ENCODE measurements at places on chromosomes 11 and 22.
A peak's percentile ranks its signal among the peaks of the same experiment; 100 is the strongest.

DNA sequence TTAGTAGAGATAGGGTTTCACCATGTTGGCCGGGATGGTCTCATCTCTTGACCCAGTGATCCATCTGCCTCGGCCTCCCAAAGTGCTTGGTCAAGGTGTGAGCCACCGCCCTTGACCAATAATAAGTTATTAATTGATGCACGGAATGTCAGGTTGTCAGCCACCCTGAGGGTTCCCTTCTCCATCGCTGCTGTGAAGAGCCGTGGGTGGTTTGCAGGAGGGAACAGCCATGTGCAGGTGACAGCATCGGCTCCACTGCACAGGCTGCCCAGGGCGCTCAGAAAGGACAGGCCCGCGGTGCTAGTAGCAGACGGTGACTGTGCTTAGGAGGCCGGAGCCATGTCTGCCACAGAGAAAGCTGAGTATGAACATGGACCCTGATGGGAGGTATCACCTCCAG is 814.0 kb downstream of the BRD1 start:
- DNase-seq = no peak

- no peak for DNase-seq
Observed at GRCh38 chr22:39959640-39960447, at the start of gene TMA7B. TMA7B (plus strand) TSS chr22:39960397; CDS start chr22:39964375, 3,978 bp downstream.

- DNase-seq = no peak
Observed at GRCh38 chr11:59218893-59219292, 6.2 kb upstream of the MPEG1 start.

DNA sequence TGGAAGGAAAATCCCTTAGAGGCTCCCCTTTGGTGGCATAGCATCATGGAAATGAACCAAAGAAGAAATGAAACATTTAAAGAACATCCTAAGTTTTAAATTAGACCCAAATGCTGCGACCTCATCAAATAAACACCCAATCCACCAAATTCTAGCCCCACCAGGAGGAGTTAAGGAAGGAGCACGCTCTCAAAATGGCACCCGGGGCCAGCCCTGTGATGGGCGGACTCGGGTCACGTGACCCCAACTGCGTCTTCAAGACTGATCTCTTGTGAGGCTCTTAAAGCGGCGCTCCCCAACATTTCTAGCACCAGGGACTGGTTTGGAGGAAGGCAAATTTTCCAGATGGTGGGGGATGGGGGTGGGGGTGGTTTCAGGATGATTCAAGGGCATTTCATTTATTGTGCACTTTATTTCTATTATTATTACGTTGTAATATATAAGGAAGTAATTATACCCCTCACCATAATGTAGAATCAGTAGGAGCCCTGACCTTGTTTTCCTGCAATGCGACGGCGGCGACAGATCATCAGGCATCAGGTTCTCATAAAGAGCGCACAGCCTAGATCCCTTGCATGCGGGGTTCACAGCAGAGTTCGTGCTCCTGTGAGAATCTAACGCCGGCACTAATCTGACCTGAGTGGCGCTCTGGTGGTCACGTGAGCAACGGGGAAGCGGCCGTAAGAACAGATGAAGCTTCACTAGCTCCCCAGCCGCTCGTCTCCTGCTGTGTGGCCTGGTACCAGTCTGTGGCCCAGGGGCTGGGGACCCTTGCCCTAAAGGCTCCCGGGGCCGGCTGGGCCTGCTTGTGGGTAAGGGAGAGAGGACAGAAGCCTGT is 90.6 kb upstream of the SLC22A12 start:
- DNase-seq = no peak

GRCh38 chr11:42837994-42838393 is 473.8 kb upstream of the API5 start:
- DNase-seq = no peak

- no peak for DNase-seq
Observed at GRCh38 chr11:86663761-86664160, 8.7 kb downstream of the ME3 start.

DNA sequence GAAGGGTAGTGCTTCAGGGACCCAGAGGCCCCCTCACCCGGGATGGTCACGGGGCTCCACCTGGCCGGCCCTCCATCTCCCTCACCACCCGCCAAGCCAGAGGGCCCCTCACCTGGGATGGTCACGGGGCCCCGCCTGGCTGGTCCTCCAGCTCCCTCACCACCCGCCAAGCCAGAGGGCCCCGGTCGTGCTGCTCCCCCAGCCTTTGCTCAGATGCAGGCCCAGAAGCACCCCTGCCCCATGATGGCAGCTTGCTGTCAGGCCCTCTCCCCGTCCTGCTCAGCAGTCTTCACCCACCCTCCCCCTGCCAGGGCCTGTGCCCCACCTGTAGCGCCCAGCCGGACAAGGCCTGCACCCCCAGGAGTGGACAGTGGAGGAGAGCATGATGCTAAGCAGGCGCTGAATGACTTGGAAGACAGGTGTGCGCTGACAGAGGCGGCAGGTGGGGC is 7.3 kb downstream of the DENND6B start:
- no peak for DNase-seq

DNA sequence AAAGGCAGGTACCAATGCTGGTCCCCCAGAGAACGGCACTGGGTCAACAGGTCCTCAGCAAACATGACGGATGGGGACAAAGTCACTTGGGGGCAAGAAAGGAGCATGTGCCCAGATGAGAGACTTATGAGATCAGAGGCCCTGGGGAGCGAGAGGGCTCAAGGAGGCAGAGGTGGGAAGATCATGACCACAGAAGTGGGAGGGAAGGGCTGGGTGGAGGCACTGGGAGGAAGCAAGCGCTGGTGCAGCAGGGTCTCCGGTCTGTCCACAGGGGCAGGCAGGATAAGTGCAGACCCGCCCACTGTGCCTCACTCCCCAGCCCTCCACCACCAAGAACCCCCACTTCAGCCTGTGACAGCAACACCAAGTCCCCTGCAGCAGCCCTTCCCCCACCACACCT is 10.9 kb downstream of the ELFN2 start:
- no peak for DNase-seq

DNA sequence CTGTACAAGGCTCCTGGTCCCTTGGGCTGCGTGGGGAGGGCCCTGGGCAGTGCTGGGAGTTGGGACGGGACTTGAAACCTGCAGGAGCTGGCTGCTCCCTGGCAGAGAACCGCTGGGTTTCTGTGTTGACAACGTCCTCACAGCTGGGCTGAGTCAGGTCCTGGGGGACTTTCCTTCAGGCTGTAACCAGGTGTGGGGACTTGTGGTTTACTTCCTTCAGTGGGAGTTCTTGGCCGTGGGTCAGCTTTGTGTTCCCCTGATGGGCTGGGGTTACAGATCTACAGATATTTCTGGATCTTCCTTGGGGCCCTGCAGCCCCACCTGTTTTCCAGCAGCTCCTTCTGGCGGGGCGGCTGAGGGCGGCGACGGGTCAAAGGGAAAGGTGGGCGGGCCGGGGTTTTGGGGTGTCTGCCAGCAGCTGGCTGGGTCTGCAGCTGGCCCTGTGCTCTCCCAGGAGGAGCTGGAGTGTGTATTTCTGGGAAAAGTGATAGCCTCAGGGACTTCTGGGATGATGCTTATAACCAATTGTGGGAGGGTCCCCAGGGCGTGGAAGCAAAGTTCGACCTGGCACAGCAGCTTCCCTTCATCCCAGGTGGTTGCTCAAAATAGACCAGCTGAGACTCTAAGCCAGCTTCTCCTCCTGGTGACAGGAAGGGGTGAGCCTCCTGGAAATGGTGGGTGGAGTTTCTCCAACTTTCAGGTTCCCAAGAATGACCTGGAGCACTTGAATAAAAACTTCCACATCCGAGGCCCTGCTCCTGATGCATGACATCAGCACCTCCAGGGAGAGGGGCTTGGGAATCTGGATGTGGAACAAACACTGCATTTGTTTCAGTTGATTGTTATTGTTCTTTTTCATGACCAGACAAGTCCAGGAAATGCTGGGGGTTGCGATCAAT is 19.1 kb downstream of the ST14 start:
- DNase-seq = peak; percentile 49

- no peak for DNase-seq
Observed at GRCh38 chr22:22813126-22814075, 74.2 kb upstream of the IGLL5 start.

GRCh38 chr11:30583476-30584280 is 2.5 kb downstream of the MPPED2 start:
- no peak for DNase-seq

GRCh38 chr22:16949561-16949960 is 58.5 kb downstream of the GAB4 start:
- DNase-seq = no peak

- no peak for DNase-seq
Observed at GRCh38 chr11:60504219-60504905, 10.8 kb upstream of the MS4A13 start.

DNA sequence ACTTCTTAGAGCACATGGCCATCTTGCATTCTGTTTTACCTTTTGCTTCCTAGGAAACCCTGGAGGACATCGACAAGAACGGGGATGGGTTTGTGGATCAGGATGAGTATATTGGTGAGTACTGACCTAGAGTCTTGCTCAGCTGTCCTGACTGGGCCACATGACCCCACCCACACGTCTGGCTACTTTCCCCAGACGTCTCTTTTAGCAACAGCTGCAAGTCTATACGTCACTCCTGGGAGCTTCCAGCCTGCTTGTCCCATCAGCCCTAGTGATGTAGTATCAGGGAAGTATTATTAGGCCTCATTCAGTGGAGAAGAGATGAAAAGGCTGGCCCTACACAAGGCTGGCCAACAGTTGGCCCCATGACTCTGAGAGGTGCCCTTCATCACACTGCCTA is 9.6 kb downstream of the RCN1 start:
- no peak for DNase-seq

DNA sequence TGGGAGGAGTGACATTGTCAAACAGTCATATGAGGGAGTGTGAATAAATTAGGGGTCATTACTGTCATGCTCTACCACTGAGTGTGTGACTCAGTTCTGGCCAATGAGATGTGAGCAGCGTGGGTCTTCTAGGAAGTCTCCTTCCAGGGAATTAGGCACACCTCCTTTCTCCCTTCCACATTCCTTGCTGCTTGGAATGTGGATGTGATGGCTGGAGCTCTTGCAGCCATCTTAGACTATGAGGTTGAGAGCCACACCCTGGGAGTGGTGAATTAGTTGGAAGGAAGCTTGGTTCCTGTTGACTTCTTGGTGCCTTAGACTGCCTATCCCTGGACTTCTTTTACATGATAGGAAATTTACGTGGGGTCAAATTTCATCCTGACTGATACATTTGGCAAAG is 36.5 kb upstream of the SMIM38 start:
- no peak for DNase-seq

GRCh38 chr11:74255741-74256375 is 55.6 kb downstream of the P4HA3 start:
- peak; percentile 37 for DNase-seq

DNA sequence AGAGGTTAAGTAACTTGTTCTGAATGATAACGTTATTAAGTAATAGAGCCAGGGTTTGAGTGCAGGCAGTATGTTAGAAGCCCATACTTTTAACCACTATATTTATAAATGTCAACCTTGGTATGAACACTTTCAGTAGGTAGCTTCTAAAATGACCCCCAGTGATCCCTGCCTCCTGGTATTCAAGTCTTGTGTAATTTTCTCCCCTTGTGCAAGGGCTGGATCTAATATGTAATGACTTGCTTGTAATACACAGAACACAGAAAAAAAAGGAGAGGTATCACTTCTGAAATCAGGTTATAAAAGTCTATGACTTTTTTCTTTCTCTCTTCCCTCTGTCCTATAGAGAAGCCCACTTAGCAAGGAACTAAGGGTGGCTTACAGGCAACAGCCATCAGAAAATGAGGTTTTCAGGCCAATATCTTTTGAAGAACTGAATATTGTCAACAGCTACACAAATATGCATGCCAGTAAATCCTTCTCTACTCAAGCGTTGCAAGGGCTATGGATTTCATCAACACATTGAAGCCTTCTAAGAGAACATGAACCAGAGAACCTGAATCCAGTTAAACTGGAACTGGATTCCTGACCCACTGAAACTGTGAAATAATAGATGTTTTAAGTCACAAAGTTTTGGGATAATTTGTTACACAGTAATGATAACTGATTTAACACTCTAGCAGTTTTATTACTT is 712.3 kb downstream of the METTL15 start:
- DNase-seq = no peak

- DNase-seq = no peak
Observed at GRCh38 chr11:128482512-128483191, 104.7 kb downstream of the ETS1 start.

DNA sequence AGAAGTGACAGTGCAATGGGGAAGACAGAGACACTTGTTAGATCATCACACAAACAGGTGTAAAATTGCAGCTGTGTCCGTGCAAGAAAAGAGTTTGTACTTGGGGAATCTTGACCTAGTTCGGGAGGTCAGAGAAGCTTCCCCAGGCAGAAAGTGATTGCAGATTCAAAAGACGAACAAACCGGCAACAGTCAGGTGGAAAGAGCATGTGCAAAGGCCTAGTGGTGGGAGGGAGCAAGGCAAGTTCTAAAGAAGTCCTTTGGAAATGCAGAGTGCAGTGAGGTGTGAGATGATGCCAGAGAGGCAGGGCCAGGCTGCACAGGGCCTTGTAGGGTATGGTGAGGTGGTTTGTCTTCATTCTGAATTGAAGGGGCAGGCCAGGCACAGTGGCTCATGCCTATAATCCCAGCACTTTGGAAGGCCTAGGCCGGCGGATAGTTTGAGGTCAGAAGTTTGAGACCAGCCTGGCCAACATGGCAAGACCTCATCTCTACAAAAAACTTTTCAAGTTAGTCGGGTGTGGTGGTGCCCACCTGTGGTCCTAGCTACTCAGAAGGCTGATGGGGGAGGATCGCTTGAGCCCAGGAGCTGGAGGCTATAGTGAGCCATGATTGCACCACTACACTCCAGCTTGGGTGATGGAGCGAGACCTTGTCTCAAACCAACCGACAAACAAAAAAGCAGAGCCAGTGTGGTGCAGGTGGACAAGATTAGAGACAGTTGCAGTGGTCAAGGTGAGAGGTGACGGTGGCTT is 1.9 kb upstream of the ESS2 start:
- no peak for DNase-seq

DNA sequence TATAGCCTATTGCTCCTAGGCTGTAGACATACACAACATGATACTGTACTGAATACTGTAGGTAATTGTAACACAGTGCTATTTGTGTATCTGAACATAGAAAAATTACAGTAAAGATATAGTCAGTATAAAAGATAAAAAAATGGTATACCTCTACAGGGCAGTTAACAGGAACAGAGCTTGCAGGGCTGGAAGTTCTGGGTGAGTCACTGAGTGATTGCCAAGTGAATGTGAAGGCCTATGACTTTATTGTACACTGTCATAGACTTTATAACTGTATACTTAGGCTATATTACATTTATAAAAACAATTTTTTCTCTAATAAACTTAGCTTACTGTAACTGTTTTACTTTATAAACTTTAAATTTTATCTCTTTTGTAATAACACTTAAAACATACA is 332.4 kb upstream of the ARHGAP42 start:
- DNase-seq = no peak

DNA sequence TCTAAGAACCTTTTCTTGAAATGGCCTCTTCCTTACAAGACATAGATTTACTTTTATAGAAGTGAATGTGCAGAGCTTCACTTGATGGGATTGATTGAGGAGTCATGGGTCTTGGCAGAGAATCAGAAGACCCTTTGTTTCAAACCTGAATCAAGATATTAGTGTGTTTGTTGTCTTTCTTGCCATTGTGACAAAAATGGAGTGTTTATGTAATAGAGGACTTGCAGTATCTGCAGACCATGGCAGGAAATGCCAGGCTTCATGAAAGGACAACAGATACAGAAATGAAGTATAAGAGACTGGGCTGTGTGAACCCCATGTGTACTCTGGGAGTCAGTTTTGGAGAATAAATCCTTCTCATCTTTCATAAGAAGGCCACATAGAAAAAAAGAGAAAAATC is 72.9 kb upstream of the HORMAD2 start:
- no peak for DNase-seq

- DNase-seq = no peak
Observed at GRCh38 chr11:112165049-112165448, 1.2 kb upstream of the IL18 start.

- no peak for DNase-seq
Observed at GRCh38 chr11:113952070-113952469, 22.8 kb upstream of the HTR3A start.

All from NCI-H2171 treated with DMSO at 0.1 percent for 48 hours (cell line).